Activated gamma-delta T cell (primary cell): ENCODE measurements at places on chromosomes 3 and 15.

- peak; percentile 74 for DNase-seq
Observed at GRCh38 chr3:50194128-50194902, 2.9 kb downstream of the GNAT1 start.

GRCh38 chr3:98039322-98040024 is 4.4 kb upstream of the GABRR3 start:
- no peak for DNase-seq

DNA sequence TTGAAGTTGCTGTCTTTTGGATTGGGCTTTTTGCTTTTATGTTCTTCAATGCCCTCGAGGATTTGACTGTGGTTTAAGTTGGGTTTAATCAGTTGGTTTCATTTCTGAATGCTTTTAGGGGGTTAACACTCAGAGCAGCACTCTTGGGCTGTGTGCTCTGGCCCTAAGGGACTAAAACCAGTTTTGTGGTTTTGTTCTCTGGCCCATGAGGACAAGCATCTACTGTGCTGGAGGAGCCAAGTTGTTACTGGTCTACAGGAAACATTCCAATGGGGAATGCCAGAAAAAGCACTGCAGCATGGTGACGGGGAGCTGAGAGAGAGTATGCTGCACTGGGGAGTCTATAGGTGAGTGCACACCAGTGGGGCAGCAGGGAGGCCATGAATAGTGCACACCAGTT is 596.9 kb downstream of the ZBBX start:
- no peak for DNase-seq

GRCh38 chr3:138396752-138397410 is 37.5 kb upstream of the ESYT3 start:
- no peak for DNase-seq

DNA sequence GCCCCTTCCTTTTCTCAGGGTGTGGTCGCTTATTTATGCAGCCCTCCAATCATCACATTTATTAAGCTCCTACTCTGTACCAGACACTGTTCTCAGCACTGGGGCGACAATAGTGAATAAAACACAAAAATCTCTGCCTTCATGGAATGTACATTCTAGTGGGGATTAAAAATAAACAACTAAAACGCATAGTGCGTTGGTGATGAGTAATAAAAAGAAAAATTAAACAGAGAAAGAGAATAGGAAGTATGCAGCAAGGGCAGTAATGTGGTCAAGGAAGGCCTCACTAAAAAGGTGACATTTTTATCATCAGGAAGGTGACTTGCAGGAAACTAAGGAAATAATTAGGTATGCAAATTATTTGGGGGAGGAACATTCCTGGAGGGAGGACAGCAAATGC is 5.1 kb downstream of the SLC51B start:
- no peak for DNase-seq

DNA sequence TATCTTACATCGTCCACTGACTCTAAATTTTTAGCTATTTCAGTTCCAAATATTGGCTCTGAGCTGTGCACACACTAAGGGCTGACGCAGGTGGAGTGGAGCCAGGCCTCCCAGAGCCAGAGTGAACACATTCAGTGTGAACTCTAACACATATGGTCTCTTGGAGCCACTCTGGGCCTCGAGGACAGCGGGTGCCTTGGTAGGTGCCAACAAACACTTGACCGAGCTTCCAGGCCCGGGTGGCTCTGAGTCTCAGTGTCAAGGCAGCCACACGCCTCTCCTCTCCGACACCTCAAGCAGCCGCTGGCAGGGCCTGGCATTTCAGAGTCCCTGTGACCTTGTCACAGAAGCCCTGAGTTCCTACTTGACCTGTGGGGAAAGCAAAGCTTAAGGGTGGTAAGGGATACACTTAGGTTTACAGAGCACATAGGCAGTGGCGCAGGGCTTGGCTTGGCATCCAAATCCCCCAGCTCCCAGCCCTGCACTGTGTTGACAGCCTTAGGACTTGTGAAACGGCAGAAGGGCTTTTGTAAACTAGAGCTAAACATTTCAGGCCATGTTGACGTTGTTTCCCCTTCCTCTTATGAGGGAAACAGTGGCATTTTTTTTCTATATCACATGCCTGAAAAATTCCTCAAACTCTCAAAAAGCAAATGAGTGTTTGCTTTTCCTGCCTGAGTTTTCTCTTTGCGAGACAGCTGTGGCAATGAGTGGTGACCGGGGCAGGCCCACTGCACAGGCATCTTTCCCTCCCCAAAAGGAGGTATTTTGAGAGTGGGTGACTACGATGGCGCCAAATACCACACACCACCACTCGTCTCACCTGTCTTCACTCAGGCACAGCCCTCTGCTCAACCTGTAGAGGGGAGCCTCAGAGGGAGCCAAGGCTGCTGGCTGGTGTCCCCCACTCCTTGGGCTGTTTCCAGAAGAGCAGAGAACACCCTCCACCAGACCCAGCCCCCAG is 60.8 kb downstream of the DAPK2 start:
- DNase-seq = no peak

DNA sequence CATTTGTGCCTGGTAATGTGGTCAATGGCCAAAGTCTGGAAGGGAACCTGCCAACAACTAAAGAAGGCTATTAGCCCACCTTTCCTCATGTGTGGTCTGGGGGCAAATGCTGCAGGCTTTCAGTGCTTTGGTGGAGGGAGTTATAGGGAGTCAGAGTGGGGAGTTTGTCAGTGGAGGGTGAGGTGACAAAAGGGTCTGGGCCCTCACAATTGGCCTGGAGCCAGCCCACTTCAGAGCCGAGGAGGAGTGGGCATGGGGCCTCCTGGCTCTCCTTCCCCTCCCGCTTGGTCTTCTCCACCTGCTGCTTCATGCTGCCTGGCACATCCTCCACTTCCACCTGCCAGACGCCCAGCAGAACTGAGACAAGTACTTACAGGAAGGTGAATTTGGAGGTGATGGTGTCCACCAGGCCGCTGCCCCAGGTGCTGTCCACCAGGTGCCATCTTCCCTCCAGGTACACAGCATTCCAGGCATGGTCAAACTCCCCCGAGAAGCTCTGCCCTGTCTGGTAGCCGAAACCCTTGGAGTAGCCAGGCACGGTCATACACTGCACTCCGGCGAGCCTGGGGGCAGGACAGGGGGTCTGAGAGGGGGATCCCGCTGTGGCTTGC is 40.9 kb downstream of the KY start:
- DNase-seq = no peak

- DNase-seq = no peak
Observed at GRCh38 chr3:48536116-48536515, 20.5 kb downstream of the PFKFB4 start.

DNA sequence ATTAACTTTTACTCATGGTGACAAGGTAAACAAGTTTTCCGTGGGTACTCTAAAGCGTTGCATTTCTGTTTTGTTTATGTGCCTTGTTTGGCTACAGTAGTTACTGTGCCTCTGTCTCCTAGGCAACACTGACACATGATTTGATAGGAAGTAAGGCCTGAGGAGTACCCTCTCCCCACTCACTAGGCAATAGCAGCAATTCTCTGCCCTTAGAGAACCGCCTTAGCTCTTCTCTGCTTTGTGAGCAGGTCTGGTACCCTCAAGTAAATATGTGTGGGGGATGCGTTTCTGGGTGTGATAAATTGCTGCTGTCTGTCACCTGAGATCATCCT is at the start of gene IL5RA:
TSS of gene IL5RA (minus strand) at position 76 of the 332 bp plus-strand sequence. CDS start 5,390 bp downstream, outside the sequence.
- DNase-seq = no peak

GRCh38 chr3:151434151-151434890 is 26.5 kb downstream of the IGSF10 start:
- DNase-seq = no peak

DNA sequence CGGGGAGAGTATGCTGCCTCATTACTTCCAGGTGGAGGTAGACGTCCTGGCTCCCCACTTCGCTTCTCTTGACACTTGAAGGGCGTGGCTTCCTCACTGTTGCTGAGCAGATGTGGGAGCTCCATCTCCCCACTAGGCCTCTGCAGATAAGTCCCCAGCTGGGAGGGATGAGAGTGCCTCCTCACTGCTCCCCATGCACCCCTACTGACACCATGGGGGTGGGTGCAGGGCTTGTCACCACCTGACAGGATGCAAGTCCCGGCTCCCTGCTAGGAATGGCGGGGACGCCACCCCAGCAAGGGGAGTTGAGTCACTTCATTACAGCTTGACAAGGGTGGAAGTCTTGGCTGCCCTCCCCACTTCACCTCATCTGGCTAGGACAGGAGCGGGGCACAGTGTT is 36.8 kb upstream of the ATG7 start:
- DNase-seq = no peak

GRCh38 chr3:46824211-46824970 is 38.9 kb downstream of the MYL3 start:
- no peak for DNase-seq

DNA sequence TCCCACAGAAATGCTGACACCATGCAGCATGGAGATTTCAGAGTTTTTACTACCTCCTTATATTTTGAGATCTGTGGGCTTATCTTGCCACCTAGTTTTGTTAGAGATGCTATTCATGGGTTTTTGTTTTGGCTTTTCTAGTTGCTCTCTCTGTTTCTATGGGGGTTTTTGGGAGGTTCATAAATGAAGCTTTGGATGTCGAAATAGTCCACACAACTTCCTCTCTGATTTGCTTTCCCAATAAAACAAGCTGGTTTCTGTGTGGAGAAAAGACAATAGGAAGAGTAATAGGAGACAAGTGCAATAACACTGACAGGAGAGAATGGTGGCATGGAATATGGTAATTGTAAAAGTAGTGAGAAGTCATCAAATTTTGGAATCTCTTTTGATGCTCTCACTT is 106.8 kb upstream of the GPR149 start:
- no peak for DNase-seq

GRCh38 chr3:17023006-17023664 is 138.4 kb downstream of the PLCL2 start:
- DNase-seq = no peak

- no peak for DNase-seq
Observed at GRCh38 chr3:50300681-50301254, 1.6 kb upstream of the HYAL3 start.

GRCh38 chr3:186414735-186415419 is 52.8 kb upstream of the DGKG start:
- no peak for DNase-seq

- no peak for DNase-seq
Observed at GRCh38 chr3:112395181-112395895, 62.4 kb downstream of the CD200 start.

GRCh38 chr3:54093491-54094248 is 28.7 kb upstream of the CACNA2D3 start:
- no peak for DNase-seq

- no peak for DNase-seq
Observed at GRCh38 chr15:65819563-65819960, 27.5 kb upstream of the DENND4A start.

- no peak for DNase-seq
Observed at GRCh38 chr3:20912406-20912805, 726.4 kb upstream of the SGO1 start.

- DNase-seq = no peak
Observed at GRCh38 chr3:126433105-126433430, 38.4 kb downstream of the CFAP100 start.

GRCh38 chr3:39664931-39665330 is 144.5 kb upstream of the MYRIP start:
- DNase-seq = no peak

DNA sequence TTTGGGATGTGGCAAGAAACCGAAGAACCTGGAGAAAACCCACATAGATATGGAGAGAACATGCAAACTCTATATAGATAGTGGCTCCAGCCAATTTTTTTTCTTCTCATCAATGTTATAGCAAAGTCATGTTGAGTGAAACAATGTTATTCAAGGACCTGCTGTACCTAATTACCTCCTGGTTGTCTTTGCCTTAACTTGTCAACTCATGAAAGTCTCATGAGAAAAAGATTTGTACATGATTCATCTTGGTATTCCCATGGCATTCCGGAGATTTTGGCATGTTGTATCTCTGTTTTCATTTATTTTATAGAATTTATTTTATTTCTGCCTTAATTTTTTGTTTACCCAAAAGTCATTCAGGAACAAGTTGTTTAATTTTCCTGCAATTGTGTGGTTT is 303.8 kb upstream of the CDIN1 start:
- no peak for DNase-seq

DNA sequence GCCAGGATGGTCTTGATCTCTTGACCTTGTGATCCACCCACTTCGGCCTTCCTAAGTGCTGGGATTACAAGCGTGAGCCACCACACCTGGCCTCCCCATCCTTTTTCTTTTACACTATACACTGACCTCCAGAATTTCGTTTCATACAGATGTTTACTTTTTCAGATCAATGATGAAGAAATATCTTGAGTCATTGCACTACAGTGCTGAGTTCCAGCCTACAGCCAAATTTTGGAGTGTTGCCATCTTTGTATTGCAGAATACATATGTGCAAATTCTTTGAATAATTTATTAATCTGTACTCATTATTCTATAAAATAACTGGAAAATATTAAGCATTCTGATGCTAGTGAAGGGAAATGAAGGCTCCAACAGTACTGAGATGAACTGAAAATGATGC is 12.5 kb downstream of the ZPLD1 start:
- no peak for DNase-seq

- DNase-seq = no peak
Observed at GRCh38 chr3:52128118-52128683, 26.0 kb downstream of the POC1A start.

DNA sequence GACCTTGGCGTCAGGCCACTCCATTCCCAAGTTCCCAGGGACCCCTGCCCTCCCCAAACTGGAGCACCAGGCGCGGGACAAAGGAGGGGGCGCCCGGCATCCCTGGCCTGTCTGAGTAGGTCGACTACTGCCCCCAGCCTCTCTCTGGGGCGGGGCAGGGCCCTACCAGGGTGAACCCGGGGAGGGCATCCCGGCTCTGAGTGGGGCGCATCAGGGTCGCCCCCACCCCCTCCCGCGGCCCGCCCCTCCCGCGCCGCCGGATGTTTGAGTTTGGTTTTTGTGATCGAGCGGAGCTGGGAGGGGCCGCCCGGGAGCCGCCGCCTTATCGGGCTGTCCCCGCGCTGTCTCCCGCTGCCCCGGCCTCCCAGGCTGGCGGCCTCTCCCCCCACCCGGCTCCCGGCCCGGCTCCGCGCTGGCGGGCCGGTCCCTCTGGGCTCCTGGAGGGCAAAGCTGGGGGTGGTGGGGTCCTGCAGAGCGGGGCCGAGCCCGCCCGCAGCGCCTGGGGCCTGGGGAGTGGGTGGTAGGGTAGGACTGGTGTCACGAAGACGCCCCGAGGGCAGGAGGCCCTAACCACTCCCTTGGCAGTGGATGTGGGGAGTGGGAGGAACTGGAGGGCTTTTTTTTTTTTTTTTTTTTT is 47.2 kb upstream of the SMAD6 start:
- DNase-seq = no peak

GRCh38 chr3:154177406-154177805 is 56.2 kb downstream of the ARHGEF26 start:
- DNase-seq = no peak

DNA sequence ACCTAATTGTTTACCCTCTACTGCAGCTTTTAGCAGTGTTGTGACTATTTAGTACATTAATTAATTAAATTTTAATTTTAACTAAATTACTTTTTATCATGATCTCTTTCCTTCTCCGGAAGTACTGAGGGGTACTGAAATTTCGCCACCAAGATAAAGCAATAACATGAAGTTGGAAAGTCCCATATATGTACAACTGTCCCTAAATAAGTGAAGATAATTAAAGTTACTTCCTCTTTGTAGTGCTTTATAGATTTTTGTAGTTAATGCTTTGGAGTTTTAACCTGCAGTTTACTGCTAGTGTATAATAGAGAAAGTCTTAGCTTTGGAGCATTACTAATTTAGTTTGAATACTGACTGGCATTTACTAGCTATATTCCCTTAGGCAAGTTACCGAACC is 325.3 kb downstream of the NAALADL2 start:
- DNase-seq = no peak

- DNase-seq = no peak
Observed at GRCh38 chr3:56119575-56120349, 348.5 kb downstream of the ERC2 start.
